ENCODE measurements at places on chromosomes 1 and 21. TPM values are rescaled to one million over a fixed set of nuclear protein-coding genes. Genes with fewer than 3 reads are reported as not detected.

DNA sequence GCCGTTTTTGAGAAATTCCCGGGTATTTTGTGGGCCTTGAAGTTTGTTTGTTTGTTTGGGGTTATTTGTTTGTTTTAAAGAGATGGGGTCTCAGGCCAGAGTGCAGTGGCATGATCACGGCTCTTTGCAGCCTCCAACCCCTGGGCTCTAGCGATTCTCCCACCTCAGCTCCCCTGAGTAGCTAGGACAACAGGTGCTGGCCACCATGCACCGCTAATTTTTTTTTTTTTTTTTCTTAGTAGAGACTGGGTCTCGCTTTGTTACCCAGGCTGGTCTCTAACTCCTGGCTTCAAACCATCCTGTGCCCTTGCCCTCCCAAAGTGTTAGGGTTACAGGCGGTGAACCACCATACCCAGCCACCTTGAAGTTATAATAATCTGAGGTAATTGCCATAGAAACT lies 2.0 kb downstream of the CHTOP start:
- DNase-seq = no peak

Gene VASH2
- total RNA-seq = 1.0 TPM

DNA sequence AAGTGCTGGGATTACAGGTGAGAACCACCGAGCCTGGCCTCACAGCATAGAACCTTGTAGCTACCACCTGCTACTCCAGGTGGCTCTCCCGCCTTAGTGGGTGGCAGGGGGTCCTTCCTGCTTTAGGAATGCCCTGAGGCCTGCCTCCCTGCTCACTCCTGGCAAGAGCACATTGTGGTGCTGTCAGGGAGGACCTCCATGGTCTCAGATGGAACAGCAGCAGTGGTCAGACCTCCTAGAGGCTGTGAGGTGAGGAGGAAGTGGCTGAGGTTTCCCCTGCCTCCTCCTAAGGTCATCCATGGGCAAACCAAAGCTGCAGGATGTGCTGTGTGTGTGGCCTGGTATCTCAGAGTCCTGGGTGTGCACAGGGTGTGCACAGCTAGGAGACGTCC lies 6.7 kb downstream of the SOX13 start:
- no peak for DNase-seq

DNA sequence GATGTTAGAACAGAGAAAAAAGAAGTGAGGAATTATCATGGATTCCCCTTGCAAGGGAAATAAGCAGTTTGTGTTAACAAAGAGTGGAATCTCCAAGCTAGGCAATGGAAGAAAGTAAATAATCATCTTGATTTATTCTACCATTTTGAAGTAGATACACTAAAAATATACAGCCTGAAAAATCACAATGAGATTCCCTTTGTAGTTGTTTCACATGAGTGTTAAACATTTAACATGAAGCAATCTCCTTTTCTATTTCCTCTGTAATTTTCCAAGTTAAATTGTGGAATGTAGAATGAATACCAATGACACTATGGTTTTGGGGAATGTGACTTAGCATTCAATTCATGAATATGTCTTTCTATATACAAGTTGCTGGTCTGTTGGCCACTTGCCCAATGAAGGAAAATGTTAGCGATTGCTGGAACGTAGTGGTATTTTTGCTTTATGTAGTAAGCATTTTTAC lies 5.7 kb downstream of the TGFB2 start:
- DNase-seq = no peak

Gene DNAJB4
- 95.3 TPM for total RNA-seq

DNA sequence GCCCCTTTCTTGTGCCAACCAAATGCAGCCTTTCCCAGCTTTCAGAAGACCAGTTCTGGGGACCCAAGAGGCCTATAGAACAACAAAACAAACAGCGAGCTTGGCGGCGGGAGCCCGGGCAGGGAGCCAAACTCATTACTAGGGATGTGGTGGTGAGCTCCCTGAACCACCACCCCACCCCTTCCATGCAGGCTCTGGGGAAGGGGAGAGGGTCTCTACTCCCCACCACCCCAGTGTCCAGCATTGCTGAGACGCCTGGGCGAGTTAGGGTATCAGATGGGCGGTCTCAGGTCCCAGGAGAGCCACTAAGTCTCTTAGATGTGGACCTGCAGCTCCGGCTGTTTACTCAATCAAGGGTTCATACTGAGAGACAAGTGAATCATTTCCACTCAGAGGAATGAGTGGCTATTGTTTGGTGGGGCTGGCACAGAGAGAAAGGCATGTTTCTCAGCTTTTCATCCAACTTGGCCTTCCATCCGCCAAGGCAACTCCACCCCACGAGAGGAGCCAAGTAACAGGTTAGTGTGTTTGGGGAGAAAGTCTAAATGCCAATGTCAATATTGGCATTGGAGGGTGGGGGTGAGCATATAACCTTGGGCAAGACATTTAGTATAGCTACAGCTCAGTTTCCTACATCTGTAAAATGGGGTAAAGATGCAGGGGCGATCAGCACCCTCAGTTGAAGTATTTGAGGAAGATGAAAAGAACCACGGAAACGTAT lies 40.9 kb downstream of the PLXNA2 start:
- peak; percentile 89 for DNase-seq

DNA sequence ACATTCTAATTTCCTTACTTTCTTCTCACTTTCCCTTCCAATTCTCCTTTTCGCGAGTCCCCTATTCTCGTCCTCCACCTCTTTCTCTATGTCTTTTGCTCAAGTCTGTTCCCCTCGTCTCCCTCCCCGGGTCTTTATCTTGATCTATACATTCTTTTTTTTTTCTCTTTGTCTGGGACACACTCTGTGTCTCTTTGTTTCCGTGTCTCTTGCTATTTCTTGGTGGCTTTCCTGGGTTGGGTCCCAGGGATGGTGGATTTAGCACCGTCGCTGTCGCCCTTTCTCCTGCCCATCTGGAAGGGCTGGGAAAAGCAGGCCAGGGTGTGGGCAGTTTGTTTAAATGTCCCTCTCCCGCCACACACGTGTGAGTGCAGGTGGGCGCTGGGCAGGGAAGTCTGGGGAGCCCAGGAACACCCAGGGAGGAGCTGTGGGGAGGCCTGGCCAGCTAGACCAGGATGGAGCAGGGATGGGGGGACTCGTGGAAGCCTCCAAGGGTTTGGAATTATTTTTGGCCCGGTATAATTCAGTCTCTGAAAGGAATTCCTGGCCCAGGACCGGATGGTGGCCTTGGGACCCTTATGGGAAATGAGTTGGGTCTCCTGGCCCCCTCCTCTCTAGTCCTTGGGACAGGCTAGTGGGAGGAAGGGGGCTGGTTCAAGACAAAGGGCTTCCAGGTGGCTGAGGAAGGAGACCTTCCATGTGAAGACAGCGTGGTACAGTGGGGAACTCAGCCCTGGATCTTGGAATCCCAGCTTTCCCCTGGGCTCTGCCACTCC lies 9.5 kb upstream of the ID3 start:
- peak; percentile 60 for DNase-seq

DNA sequence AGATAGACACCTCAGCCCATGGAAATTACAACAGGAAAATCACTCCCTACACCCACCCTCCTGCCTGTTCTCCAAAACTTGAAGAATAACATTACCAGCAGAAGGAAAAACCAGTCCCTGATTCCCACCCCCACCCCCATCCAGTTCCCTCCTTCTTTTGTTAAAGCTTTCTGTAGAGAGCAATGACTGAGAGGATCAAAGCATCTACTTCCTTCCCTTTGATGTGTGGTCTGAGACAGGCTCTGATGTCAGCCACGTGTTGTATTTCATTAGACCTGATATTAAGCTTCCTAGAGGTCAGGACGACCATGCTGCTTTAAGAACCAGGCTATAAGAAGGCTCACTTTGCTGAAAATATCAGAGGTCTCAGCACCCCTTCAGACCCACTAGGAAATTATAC lies 73.9 kb upstream of the HAO2 start:
- no peak for DNase-seq

Gene KMO
- 0.65 TPM for total RNA-seq

Gene MOB3C
- total RNA-seq = 20.9 TPM

DNA sequence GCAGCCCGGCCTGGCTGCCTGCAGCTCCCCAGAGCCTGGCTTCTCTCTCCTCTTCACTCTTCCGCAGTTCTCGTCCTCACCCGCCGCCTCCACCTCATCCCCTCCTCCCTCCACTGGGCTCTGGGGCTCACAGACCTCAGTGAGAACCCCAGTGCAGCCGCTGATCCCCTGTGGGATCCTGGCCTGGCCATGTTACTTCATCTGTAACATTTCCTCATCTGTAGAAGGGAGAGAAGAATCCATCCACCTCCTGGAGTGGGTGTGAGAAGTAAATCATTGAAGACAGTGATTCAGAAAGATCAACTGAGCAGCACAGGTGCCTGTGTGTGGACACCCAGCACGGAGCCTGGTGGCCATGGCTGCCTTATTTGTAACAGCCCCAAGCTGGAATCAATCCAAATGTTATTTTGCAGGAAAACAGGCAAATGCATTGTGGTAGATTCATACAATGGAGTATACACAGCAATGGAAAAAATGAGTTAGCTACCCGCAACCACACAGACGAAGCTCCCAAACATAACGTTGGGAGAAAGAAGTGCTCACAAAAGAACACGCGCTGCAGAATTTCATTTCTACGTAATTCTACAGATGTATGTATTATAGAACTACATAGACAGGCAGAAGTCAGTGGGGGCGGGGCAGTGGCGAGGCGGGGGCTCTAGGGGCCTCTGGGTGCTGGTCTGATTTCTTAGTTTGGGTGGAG lies 8.7 kb downstream of the LAPTM5 start:
- peak; percentile 40 for DNase-seq

GRCh38 chr21:33734818-33735217 lies 92.5 kb downstream of the ITSN1 start:
- DNase-seq = no peak

DNA sequence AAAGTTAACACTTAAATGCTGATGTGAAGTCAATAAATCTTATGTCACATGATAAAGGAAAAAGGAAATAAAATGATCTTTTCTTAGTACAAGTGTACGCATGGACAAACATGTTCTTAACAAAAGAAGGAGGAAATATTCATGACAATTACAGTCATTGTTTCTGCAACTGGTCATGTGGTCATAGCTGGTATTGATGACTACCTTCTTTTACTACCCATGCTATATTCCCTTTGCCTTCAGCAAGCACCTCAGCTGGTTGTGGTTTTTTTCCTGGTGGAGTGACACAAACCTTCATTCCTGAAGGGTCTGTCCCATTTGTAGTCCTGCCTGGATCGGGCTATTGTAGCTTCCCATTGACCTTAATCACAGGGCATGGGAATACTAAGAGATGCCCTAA lies 23.4 kb upstream of the TSHB start:
- no peak for DNase-seq

- DNase-seq = no peak
These were observed 481.1 kb upstream of the USP24 start for GRCh38 chr1:55696181-55696754.

Gene FCRL2
- total RNA-seq = not detected

Gene SPRR2E
- not detected for total RNA-seq

DNA sequence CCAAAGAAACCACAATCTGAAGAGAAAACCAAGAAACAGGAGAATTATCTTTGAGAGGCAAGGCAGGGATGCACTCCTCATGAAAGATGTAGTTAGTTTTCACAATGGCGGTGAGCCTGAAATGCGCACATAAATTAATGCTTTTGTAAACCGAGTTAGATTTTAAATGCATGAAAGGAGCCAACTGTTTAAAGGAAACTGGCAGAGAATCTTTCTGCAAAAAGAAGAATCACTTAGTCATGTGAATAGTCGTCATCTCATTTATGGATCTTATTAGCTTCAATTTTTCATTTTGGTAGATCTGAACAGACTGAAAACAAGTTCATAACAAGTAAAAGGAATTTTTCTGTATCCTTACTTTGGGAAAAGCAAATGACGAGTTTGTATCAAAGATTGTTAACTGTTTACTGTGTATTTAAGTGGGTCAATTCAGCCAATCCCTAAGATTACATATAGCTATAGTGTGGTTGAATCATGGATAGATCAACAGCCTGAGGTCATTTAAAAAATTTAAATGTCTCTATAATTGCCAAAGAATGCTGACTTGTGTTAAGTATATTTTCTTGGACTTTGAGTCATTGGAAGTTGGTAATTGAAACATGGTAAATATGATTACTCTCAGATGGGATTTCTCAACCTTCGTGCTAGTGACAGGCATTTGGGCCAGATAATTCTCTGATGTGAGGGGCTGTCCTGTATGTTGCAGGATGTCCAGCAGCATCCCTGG lies 226.6 kb upstream of the KAZN start:
- no peak for DNase-seq

Gene TFF2
- not detected for total RNA-seq

Gene GUCA2B
- total RNA-seq = not detected
